MCF 10A (cell line): ENCODE measurements at places on chromosomes 12 and 14. TPM values are rescaled to one million over a fixed set of nuclear protein-coding genes. Genes with fewer than 3 reads are reported as not detected.
A peak's percentile ranks its signal among the peaks of the same experiment; 100 is the strongest.

The BICDL1 gene
- 18.4 and 20.7 TPM in 2 replicates for total RNA-seq

The FGF23 gene
- total RNA-seq: not detected in 2 replicates

The CLEC1B gene
- not detected in 2 replicates for total RNA-seq

DNA sequence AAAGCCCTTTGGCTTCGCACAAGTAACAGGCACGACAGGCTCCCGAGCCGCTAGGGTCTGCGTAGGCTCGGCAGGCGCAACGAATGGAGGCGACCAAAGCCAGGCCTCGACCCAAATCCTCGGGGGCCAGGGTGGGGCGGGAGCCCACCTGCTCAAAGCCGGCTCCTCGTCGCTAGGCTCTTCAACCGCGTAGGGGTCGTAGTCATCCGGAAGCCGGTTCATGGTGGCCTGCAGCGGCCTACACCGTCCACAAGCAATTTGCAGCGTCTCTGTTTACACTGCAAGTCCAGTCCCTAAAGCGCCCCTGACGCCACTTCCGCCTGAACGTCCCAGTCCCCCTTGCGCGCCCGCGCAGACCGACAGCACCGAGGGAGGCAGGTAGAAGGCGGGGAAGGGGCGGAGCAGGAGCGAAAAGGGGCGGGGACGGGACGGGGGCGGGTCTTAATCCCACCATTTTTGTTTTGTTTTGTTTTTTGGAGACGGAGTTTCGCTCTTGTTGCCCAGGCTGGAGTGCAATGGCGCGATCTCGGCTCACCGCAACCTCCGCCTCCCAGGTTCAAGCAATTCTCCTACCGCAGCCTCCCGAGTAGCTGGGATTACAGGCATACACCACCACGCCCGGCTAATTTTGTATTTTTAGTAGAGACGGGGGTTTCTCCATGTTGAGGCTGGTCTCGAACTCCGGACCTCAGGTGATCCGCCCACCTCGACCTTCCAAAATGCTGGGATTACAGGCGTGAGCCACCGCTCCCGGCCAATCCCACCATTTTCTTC, at the start of gene EAPP:
TSS of gene EAPP (minus strand) at position 295 of the 774 bp plus-strand sequence. CDS start at position 222, 73 bp downstream.
- H3K27me3 ChIP-seq: no peaks in the 10 kb centered on the region
- peak within 1 kb of the TSS; percentile 100 for H3K27ac ChIP-seq
- DNase-seq: peak; percentile 97
- H3K4me1 ChIP-seq: peaks cover 4% of the 10 kb centered on the region
- peak within 1 kb of the TSS; percentile 98 for H3K4me3 ChIP-seq
- peaks cover 38% of the 10 kb centered on the region for H3K36me3 ChIP-seq

The GPR135 gene
- total RNA-seq: 7.6 and 7.7 TPM in 2 replicates

- H3K4me1 ChIP-seq: no peaks in the 10 kb centered on the region
- DNase-seq: no peak
- no peak overlapping the region for H3K4me3 ChIP-seq
- no peaks in the 10 kb centered on the region for H3K36me3 ChIP-seq
- peaks cover 61% of the 10 kb centered on the region for H3K27me3 ChIP-seq
- H3K27ac ChIP-seq: no peak overlapping the region
Measured at GRCh38 chr14:21533294-21533693, 7.1 kb upstream of the SALL2 start.

DNA sequence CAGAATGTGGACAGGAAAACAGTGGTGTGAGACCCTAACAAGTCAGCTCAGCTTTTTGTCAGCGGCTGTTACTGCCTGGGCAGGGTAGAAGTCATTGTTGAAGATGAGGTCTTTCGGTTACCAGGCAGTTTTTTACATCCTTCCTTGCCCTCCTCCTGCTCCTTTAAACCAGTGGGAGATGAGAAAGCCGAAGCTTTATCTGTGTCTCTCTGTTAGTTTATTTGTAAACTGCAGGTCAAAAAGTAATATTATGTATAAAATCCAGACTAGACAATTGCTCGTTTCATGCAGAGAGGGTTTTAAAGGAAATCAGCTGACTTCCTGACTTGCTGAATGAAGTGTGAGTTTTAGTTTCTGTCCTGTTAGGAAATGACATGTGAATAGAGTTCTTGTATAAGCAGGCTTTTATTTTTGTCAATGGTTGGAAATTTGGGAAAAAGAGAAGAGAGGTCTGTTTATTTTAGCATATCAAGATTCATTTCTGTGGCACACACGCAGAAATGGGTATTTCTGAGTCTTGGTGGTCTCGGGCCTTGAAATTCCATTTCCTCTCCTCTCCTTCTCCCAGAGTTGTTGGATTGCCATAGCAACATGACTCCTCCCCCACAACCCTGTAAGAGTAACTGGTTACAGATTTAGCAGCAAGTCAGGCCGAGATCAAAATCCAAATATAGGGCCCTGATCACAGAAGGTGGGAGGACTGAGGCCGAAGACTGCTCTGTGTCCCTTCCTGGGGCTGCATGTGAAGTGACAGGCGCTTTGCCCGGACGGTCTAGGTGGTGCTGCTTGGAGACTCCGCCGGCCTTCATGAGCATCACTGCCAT, 60.8 kb downstream of the SAMD4A start:
- no peak overlapping the region for H3K27ac ChIP-seq
- H3K4me3 ChIP-seq: no peak overlapping the region
- H3K27me3 ChIP-seq: no peaks in the 10 kb centered on the region
- peaks cover 17% of the 10 kb centered on the region for H3K4me1 ChIP-seq
- H3K36me3 ChIP-seq: peaks cover 7% of the 10 kb centered on the region
- DNase-seq: no peak

- H3K4me3 ChIP-seq: no peak overlapping the region
- no peaks in the 10 kb centered on the region for H3K27me3 ChIP-seq
- no peak overlapping the region for H3K27ac ChIP-seq
Measured at GRCh38 chr14:75090353-75090752, 20.9 kb downstream of the ZC2HC1C start.

- no peak for DNase-seq
- H3K27ac ChIP-seq: no peak overlapping the region
- H3K36me3 ChIP-seq: no peaks in the 10 kb centered on the region
- peaks cover 16% of the 10 kb centered on the region for H3K4me1 ChIP-seq
- H3K4me3 ChIP-seq: no peak overlapping the region
Measured at GRCh38 chr12:92756898-92757596, 54.3 kb downstream of the PLEKHG7 start.
